ENCODE measurements at places on chromosomes 7 and 10.

DNA sequence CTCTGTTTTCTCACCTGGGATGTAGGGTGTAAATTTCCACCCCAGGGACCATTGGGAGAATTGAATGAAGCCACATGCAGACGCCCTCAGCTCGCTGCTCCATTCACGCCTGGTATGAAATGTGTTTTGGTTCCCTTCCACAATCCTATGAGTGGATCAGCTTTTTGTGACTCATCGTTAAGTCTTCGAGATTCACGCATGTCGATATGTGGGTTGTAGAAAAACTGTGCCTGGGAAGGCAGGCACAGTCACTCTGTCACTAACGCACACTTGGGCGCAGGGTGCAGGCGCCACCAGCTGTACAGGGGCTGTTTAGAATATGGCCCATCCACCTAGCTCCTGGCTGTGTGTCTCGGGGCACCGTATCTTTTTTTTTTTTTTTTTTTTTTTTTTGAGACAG is 64.2 kb upstream of the SH2B2 start:
- no peak for DNase-seq

GRCh38 chr7:43300121-43300520 is 187.7 kb downstream of the HECW1 start:
- no peak for DNase-seq

DNA sequence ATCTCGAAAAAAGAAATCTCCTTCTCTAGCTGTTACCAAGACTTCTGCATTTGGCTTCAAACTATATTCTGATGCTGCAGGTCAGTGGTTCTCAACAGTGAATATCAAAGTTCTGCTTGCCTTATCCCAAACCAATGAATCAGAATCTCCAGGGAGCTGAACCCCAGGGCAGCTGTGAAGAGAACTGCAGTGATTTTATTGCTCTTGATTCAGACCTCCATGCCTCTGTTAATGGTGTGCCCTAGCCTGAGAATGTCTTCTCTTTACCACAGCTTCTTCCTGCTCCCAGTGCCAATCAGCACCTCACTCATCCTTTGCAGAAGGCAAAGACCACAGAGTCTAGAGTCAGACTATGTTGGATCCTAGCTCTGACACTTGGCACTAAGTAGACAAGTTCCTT is 46.2 kb upstream of the MRLN start:
- DNase-seq = no peak

DNA sequence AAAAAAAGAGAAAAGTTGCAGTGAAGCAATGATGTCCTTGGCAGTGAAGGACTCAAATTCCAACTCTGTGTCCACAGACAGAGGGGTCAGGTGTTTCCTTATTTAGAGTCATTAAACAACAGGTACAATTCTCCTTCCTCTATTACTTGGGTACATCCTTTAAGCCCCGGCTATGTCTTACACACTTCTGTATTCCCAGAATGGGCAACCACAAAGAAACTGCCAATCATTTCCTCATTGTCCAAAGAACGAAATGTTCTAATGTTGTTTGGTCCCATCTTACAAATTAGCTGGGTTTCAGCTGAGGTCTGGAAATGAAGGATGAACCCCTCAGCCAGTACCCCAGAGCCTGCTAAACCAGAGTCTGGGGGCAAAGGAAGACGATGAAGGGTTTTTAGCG is 59.5 kb downstream of the GRB10 start:
- DNase-seq = no peak

DNA sequence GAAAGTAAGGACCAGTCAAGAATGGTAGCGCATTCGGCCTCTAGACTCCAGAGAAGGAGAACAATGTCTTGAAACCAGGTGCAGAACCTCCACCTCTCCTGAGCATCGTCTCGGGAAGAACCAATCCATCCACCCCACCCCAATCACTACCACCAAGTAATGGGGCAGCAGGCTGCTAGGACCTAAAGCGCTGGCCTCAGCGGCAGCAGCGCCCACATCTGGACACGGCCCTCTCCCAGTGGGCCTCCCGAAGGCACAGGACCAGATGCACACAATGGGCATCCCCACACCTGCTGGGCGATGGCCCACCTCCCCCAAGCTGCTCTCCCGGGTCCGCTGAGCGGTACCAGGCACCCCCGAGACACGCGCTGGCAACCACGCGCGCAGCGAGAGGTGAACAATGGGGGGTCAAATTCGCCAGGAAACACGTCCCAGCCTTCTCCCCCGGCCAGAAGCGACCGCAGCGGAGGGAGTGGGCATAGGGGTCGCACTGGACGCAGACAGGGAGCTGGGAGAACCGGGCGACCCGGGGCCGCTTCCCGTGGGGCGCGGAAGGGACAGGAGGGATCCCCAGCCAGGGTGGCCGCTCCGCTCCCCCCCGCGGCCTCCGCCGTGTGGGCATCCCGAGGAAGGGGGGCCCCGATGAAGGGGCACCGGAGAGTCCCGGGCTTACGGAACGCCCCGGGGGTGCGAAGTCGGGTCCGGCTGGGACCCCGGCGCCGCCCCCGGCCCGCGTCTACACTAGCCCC is 506 bp downstream of the CTTNBP2 start:
- no peak for DNase-seq

DNA sequence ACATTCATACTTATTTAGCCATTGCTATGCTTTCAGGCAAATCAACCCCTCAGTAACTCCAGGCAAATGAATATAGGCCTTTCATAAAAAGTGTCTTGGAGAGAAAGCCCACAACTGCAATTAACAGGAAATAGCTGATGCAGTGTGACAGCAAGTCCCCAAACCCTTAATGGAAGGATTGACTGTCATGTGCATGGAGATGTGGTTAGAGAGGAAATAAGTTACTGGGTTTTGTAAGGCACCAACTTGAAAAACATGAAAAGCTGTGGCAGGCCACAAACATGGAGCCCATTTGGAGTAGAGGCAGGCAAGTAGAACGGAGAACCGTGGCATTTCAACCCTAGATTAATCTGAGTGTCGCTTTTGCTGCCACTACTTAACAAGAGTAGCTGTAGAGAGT is 549.4 kb upstream of the C7orf33 start:
- no peak for DNase-seq

DNA sequence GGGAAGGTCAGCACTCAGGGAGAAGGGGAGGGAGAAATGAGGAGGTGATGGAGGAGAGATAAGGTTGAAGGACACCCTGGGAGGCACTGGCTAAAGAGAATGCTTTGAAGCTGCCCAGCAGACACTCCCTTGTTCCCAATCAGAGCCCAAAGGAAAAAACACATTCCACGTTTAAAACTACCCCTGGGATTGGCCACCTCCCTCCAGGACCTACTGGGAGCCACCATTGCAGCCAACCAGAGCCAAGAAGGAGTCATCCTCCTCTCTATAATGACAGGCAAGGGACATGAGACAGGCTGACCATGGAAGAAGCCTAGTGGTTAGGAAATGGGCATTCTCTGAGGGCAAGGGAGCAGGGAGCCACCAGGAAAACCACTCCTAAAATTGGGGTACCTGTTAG is 43.8 kb downstream of the MYO1G start:
- no peak for DNase-seq

DNA sequence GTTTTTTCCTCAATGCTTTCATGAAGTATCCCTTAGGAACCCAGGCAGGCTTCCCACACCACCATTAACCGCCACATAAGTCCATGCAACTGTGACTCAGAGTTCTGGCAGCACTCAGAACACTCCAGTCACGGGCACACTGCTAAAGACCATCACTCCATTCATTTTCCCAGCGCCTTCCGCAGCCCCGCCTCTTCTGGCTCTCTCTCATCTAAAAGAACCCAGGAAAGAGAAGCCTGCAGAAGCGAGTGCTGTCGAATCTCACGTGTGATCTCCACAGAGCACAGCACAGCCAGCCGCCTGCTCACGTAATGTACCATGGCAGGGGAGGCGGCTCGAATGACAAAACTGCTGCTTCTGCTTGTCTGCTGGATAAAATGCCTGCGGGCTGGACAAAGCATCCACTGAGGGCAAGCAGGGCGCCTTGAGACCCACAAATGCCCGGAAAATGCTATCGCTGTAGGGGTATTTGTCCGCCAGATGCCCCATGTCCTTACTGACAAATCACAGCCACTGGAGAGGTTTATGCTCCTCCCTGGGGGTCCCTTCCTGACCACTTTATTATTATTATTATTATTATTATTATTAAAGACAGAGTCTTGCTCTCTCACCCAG is 1.8 kb downstream of the PSMG3 start:
- DNase-seq = no peak

GRCh38 chr7:121395494-121395960 is 581 bp downstream of the FAM3C start:
- DNase-seq = no peak

DNA sequence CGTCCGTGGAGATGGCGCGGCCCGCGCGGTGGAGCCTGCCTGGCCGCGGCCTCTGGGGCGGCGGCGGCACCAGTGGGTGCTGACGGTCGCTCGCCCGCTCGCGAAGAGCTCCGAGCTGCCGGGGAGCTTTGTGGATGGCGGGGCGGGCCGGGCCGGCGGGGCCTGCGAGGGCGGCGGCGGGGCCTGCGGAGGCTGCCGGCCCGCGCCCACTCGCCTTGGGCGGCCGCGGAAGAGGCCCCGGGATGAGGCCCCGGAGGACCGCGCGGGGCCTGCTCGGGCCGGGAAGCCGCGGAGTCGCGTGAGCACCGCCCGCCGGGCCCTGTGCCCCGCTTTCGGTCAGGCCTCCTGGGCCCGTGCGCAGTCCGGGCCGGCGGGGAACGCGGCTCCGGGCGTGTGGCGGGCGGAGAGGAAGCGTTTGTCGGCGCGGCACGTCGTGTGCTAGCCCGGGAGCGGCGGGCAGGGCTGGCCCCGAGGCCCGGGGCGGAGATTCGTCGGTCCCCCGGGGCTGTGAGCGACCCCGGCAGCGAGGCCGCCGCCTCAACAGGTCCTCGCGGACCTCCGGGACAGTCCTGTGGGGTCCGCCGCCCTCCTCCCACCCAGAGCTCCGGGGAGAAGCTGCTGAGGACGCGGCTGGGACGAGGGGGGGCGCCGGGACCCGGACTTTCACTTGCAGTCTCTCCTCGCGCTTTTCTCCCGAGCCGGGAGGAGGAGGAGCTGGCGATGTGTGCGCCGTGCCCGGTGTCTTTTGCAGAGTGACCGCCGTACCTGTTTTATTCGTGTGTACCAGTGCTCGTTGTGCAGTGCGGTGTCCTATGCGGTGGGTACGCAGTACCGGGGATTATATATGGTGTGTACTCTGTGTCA is 578 bp downstream of the ZMYND11 start:
- peak; percentile 13 for DNase-seq

GRCh38 chr10:121921238-121921931 is 6.4 kb downstream of the ATE1 start:
- no peak for DNase-seq

DNA sequence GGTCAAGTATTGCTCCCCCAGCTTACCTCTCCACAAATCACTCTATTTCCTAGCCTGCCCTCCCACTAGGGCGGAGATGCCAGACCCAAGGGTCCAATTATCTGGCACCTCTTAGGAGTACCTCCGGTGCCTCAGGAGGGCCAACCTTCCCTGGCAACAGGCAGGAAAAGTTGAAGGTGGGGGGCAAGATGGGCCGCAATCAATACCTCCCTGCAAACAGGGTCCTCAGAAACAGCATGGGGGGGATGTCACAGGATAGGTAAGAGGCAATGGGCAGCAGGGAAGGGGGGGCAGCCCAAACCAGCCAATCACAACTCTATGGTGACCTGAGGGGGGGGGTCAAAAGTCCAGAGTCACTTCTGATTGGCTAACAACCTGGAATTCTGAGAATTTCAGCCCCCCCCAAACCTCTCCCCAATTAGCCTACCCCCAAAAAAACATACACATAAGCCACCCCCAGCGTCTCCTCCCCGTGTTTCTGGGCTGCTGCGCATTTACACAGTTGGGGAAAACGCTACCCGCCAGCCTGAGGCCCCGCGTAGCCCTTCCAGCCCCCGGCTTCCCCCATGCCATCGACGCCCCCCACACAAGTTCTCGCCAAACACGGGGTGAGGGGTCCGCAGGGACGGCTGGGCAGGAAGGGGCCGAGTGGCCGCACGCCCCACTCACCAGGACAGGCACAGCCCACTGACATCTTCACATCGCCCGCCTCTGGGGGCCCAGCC is 589 bp downstream of the LDB1 start:
- peak; percentile 66 for DNase-seq

GRCh38 chr7:11078247-11078834 is 104.7 kb downstream of the PHF14 start:
- no peak for DNase-seq

DNA sequence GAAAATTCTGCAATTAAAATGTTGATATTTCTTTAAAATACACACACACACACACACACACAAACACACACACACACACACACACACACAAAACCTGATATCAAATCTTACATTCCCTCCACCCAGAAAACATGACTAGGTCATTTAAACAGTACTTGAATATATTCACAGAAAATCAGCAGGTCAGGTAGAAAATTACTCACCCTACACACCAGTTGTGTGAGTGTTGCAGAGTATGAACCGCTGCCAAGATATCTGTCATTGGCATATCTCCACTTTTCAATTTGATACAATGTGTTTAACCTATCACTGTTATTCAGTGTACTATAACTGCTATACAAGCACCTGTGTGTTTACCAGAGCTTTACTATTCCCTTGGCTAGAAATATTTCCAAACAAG is 283.6 kb upstream of the LRRTM3 start:
- DNase-seq = peak; percentile 67

DNA sequence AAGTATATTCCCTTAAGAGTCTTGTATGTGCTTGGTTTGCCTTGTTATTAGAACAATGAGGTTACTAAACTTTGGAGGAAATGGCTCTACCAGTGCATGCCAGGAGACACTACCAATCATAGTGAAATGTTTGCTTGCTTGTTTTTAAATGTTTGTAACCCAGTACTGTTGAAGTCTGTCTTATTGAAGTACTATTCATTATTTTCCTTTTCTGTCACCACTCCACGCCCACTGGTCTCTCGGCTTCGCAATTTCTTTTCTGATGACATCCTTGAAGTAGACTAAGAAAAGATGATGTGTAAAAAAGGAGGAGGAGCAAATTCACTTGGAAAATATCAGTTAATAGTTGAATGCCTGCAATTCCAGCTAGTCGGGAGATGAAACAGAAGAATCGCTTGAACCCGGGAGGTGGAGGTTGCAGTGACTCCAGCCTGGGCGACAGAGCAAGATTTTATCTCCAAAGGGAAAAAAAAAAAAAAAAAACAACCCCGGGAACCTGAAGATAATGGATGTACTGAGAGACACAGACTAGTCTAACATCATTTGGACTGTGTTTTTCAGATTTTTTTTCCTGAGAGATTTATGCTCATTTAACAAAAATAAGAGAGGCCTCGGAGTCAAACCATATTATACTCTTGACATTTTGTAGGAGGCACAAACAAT is 959.4 kb downstream of the PCDH15 start:
- no peak for DNase-seq

- DNase-seq = no peak
Observed at GRCh38 chr10:45091968-45092367, 91.2 kb downstream of the ZNF22 start.

DNA sequence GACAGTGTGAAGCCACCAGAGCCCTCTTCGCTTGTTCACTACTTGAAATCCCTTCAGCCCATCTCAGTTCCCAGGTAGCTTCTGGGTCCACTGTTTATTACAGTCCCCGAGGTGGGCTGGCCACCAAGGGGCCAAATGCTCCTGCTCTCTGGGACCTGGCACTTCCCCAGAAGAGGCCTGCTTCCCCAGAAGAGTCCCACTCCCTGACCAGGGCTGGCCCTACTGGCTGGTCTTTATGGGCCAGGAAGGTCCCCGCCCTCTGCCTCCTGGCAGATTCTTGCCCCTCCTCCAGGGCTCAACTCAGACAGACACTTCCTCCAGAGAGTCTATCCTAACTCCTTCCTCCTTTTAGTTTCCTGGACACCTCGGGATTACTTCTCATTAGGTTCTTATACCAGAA is 70.7 kb upstream of the LRRC18 start:
- DNase-seq = no peak

- no peak for DNase-seq
Observed at GRCh38 chr7:2971914-2972834, 71.5 kb downstream of the CARD11 start.
